ENCODE measurements at places on chromosomes 7 and 10.
A peak's percentile ranks its signal among the peaks of the same experiment; 100 is the strongest.

DNA sequence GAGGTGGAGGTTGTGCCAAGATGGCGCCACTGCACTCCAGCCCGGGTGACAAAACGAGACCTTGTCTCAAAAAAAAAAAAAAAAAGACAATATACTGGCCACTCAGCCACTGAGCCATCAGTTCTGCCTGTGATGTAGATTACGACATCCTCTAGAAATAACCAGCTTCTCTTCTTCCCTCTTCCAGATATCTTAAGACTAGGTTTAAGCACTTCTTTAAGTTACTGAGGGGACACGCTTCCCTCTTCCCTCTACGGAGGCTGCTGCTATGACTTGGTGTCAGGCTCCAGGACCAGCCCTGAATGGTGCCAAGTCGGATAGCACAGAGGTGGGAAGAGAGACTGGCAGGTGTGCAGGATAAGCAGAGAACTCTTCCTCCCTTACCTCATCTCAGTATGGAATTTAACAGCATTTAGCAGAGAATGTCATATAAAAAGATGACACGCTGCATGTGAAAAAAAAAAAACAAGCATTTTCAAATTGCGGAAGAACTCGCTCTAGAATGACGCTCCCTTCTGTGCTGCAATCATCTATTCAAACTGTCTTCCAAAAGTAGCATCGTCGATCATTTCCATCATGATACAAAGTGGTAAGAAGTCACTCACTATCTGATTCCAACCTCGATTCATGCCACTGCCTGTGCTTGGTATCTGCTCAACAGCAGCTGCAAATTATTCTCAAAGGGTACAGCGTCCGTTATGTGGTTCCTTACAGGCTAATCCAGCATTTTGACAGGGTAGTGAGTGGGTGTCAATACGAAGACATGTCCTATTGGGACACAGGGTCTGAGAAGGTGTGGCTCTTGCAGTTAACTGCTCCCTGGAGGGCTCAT is 13.8 kb downstream of the DAGLB start:
- DNase-seq, result no peak

GRCh38 chr10:4688601-4689000 is 137.4 kb upstream of the AKR1E2 start:
- DNase-seq, result no peak

GRCh38 chr10:115936926-115937767 is 335.9 kb downstream of the GFRA1 start:
- no peak for DNase-seq

GRCh38 chr7:30890226-30890625 is 21.4 kb upstream of the AQP1 start:
- no peak for DNase-seq

- DNase-seq, result no peak
These were observed 10.9 kb downstream of the HPSE2 start for GRCh38 chr10:99224766-99225165.

GRCh38 chr10:83820033-83820432 is 319.3 kb upstream of the GHITM start:
- no peak for DNase-seq

DNA sequence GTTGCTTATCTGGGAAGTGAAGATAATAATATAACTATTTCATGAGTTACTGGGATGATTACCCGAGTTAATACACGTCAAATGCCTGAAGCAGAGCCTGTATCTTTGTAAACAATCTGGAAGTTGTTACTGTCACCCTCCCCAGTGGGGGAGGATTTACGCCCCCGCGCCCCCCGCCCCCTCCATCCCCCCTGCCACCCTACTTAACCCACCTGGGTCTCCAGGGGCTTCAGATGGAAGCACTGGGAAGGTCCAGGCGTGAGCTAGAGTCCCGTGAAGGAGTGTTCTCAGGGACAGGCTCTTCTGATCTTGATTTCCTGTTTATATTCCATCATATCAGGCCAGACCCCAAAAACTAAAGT is 691 bp upstream of the PPA1 start:
- no peak for DNase-seq

GRCh38 chr10:11528286-11528685 is 83.2 kb downstream of the USP6NL start:
- no peak for DNase-seq

DNA sequence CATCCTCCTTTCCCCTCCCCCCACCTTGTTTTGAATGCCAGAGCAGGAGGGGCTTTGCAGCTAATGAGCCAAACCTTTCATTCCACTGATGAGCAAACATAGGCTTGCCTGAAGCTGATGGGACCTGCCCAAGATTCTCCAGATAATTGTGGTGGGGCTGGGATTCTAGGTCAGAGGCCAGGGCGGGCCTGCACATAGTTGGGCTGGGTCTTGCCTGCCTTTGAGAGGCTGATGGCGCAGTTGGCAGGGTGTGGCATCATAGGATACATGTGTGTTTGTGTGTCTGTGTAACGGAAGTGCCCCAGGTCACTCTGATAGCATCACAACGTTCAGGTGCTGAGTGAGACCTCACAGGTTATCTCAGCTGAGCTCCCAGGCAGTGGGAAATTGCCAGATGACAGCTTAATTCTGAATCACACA is 22.9 kb downstream of the BTBD16 start:
- DNase-seq, result no peak

DNA sequence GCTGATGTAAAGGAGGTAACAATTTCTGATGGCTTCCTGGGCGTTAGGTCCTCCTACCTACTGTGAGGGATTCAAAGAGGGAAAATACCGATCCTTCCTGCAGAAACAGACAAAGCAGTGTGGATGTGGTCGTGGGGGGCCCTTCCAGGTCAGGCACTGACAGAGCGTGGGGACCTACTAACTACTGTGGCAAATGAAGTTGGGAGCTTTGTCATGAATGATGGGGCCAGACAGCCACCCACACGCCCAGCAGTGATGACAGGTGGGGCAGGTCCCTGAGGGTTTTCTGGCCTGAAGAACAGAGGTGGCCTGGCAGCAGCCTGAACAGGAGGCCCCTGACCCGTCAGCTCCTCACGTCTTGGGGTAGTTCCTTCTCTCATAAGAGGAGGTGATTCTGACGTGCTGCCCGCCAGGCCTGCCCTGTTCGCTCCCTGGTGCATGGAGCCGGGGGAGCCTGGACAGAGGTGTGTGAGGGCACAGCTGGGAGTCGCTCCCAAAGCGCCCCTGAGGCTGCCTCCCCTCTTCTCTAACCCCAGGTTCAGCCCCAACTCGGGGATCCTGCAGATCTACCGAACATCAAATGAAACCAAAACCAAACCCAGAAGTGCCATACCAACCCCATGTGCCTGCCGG is 4.2 kb downstream of the ATP6V0E2 start:
- DNase-seq, result no peak

DNA sequence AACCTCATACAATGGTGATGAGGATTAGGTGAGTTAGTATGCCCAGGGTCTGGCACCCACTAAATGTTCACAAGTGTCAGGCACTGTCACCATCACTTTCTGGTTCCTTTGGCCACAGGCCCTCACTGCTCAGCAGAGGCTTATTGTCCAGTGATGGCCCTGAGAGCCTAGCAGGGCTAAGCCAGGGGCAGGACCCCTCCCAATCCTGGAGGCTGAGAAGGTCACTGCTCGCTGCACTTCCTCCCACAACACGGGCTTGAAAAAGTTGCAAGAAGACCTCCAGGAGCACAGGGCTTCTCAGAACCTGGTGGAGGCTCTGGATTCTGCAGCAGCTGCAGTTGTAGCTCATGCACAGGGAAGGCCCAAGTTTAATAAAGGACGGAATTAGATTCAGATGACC is 48.1 kb downstream of the DRGX start:
- DNase-seq, result no peak

DNA sequence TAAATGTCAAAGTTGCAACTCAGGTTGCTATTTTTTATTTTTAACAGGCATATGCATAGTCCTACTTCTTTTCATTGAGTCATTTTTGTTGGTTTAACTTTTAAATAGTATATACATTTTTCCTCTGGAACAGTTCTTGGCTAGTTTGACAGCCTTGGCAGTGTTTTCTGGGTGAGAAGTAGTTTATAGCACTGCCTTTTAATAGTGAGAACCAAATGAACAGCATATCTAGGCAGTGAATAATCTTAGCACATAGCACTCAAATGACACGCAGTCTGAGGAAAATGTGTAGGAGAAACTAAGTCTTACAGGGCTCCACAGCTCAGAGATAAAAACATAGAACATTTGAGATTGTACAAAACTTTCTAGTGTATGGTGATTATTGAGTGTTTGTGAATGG is 265.5 kb upstream of the POT1 start:
- no peak for DNase-seq

DNA sequence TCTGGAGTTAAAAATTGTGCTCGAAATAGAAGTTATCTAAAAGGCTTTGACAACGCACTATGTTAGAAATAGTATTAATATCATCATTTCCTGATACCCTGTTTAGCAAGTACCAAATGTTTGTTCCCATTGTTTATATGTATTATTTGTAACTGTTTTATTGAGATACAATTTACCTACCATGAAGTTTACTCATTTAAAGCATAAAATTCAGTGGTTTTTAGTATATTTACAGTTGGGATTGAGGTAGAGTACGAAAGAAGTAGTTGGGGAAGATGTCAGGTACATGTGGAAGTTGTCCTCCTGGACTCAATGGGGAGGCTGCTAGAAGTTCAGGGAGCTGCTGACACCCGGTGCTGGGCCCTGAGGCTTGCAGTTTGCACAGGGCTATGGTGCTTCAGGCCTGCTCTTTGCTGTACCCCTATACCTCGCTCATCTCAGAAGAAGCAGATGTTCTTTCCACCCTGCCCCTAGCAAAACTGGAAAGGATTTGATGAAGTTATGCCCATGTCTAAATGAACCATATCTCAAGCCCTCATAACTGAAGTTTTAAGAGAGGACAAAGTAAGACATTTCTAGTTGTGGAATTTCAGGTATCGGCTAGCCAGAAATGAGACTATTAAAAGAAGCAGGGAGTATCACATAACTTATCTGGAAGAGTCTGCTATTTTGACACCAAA is 25.2 kb upstream of the WNT16 start:
- DNase-seq, result no peak

- DNase-seq, result no peak
These were observed 47.4 kb downstream of the TNS3 start for GRCh38 chr7:47534322-47535034.

- DNase-seq, result no peak
These were observed 16.1 kb downstream of the R3HCC1L start for GRCh38 chr10:98150544-98150943.

DNA sequence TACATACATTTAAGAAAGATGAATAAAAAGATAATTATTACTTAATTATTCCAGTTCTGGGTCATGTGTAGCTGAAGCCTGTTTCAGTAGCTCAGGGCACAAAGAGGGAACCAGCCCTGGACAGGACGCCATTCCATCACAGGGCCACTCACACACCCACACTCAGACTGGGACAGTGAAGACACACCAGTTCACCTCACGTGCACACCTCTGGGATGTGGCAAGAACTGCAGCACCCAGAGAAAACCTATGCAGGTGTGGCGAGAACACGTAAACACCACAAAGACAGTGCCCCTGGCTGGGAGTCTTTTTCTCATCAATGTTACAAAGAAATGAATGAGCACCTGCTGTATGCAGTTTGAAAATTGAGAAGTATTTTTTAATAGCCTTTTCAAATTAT is 1.6 kb upstream of the IDI1 start:
- peak; percentile 35 for DNase-seq

DNA sequence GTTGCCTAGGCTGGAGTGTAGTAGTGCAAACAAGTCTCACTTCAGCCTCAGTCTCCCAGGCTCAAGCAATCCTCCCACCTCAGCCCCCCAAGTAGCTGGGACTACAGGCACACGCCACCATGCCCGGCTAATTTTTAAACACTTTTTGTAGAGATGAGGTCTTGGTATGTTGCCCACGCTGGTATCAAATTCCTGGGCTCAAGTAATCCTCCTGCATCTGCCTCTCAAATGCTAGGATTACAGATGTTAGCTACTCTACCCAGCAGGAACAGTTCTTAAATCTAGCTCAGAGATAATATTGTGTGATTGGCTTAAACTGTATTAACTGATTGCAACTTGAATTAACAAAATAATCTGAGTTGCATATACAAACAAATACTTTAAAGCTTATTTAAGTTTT is 82.9 kb downstream of the CDK14 start:
- no peak for DNase-seq

- no peak for DNase-seq
These were observed 513.9 kb downstream of the GATA3 start for GRCh38 chr10:8568401-8568800.

DNA sequence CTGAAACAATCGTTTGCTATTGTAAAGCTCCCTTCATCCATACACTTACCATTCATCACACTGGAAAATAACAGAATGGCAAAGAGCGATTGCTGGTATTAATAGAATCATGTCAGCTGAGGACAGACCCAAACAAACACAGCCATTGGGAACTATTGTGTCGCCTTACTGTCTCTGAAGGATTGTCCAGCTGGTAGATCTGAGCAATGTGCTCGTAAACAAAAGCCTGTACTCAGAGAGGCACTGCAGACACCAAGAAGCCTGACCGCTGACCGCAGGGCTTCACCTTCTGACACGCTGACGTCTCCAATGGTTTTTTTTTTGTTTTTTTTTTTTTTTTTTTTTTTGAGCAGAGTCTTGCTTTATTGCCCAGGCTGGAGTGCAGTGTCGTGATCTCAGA is 151.0 kb upstream of the FRMD4A start:
- no peak for DNase-seq

- no peak for DNase-seq
These were observed 19.8 kb downstream of the STAMBPL1 start for GRCh38 chr10:88899886-88900285.

DNA sequence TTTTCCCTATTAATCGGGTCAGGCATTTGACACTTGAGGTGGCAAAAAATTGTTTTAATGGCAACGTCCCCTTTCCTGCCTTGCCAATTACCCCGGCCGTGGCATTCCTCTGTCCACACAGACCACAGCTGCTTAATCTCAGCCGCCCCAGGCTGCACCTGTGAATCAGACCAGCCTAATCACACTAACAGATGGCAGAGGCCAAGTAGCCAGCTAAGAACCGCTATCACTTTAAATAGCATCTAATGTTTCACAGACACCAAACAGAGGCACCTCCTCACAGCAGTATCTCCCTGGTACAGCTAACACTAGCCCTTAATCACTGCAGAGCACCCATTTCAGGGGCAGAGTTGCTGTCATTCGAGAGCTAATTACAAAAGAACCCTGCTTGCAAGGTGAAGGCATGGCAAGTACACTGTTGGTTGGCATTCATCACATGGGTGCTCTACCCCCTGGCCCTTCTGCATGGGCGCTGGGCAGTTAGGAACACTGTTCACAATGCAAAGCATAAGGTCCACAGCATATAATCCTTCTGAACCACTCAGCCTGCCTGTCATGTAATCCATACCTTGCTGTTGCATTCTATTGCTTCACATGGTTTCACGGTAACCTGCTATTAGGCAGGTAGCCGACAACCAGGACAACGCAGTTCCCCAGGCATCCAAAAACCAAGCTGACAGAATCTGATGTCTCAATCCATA is 38.8 kb downstream of the FGFR2 start:
- no peak for DNase-seq

DNA sequence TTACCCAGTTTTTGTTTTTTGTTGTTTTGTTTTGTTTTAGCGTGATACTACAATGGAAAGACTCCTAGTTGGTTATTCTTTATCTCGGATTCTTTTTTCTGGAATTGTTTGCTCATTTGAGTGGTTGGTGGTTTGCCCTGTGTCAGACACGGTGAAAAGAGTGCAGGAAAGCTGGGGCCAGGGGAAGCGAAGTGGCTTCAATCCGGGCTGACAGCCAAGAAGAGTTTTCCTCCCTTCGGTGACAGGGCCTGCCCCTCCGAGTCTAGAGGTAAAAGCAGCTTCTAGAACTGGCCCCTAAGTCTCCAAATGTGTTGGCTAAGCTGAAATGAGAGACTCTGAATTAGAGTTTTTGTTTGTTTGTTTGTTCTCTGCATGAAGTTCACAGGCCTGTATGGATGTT is 5.7 kb upstream of the AP5Z1 start:
- no peak for DNase-seq

Data from T-helper 9 cell (primary cell).